Cardiac atrium fibroblast (primary cell): ENCODE measurements at places on chromosomes 7 and 10. TPM values are rescaled to one million over a fixed set of nuclear protein-coding genes. Genes with fewer than 3 reads are reported as not detected.

MLXIPL gene
- total RNA-seq = 1.5 TPM in 1 of 2 replicates, not detected in the other

TRDMT1 gene
- total RNA-seq = 3.1 and 3.6 TPM in 2 replicates

AFAP1L2 gene
- total RNA-seq = 2.5 and 3.2 TPM in 2 replicates

OIT3 gene
- under 0.01 TPM in 1 of 2 replicates, not detected in the other for total RNA-seq
